Activated naive CD4-positive, alpha-beta T cell treated with Interleukin-2 at 50 U/mL for 16 hours (primary cell): ENCODE measurements at places on chromosomes 3 and 15.

DNA sequence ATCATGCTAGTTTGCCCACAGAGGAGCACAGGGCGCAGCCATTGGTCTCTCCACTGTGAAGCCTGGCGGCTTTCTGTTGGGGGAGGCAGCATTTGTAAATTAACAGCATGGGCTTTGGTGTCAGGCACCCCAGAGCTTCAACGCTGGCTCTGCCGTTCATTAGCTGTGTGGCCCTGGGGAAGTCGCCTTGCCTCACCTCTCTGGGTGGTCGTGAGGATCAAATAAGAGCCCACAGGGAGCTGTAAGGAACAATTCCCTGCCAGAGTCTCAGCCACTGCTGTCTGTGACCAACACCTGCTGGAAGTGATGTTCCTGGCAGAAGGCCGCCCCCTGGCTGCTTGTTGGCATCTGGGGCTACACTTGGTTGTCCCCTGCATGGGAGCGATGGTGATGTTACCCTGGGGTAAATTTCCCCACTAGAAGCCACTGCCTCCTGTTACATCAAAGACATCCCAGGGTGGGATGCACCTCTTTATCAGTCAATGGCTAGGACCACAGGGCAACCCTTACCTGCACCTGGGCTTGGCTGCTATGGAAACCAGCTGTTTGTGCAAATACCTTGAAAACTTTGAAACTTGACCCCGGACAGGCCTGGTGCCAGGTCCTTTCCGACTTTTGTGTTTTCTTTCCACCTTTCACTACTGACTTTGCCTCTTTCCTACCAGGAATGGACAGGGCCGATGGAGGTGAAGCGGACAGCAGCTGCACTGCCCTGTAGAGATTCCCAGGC, 36.9 kb downstream of the DNASE1L3 start:
- DNase-seq = no peak

GRCh38 chr3:161231861-161232260, 10.8 kb downstream of the NMD3 start:
- no peak for DNase-seq

- DNase-seq = no peak
Observed at GRCh38 chr3:94627689-94628088, 564.8 kb downstream of the NSUN3 start.

DNA sequence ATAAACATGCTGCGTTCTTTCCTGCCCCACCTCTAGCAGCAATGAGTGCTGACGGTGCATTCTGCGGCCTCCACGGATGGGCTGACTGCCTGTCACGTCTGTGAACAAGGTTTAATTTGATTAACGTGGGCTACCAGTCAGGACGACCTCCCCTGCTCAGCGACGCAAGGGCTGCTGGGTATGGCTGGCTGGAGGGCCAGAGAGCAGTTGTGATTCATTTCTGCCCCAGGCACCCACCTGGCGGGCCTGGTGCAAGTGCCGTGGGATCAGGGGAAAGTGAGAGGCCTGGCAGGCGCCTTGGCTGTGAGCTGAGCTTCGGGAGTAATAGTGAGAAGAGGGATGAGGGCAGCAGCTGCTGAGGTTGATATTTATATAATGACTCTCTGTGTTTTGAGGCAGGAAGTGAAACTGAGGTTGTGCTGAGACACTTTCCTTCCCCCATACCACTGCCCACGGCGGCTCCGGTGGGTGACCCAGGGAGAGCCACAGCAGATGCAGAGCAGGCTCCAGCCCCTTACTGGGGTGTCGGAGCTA, 190.4 kb upstream of the BCL6 start:
- DNase-seq = peak; percentile 55

GRCh38 chr3:79767905-79768267, at the start of gene ROBO1:
ROBO1 (minus strand) TSS chr3:79767998.
- no peak for DNase-seq

DNA sequence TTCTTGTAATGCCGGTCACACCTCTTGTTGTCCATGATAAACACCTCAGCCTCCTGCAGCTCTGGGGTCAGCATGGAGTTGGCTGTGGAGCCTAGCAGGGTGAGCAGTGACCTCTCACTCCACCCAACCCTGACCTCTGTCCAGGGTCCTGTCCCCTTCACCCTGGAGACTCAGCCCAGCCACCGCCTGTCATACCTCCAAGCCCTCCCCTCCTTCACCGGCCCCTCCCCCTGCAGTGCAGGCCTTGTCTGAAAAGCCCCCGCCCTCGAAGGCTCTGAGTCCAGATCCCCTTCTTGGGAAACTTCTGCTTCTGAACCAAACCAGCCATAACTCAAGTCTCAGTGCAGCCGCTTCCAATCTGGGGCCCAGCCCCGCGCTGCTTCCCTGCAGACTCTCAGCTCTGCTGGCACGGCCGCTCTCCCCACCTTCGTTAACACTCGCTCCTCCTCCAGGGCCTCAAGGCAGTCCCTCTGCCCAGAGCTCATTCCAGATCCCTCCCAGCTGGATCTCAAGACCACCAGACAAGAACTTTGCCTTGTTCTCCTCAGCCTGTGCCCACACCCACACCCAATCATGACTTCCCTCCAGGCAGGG, 25.4 kb upstream of the PRSS50 start:
- DNase-seq = no peak

DNA sequence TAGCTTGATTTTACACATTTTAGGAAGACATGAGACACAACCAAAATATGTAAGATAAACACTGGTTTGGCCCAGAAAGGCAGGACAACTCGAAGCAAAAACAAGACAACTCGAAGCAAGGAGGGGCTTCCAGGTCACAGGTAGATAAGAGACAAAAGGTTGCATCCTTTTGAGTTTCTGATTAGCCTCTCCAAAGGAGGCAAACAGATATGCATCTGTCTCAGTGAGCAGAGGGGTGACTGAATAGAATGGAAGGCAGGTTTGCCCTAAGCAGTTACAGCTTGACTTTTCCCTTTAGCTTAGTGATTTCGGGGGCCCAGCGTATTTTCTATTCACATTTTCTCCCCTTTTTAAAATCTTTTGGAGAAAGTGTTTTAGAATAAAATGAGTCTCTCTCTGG, 74.7 kb downstream of the GLDN start:
- no peak for DNase-seq

- no peak for DNase-seq
Observed at GRCh38 chr15:29693225-29693624, 129.0 kb downstream of the TJP1 start.

GRCh38 chr3:187296911-187297310, 5.4 kb upstream of the MASP1 start:
- no peak for DNase-seq

DNA sequence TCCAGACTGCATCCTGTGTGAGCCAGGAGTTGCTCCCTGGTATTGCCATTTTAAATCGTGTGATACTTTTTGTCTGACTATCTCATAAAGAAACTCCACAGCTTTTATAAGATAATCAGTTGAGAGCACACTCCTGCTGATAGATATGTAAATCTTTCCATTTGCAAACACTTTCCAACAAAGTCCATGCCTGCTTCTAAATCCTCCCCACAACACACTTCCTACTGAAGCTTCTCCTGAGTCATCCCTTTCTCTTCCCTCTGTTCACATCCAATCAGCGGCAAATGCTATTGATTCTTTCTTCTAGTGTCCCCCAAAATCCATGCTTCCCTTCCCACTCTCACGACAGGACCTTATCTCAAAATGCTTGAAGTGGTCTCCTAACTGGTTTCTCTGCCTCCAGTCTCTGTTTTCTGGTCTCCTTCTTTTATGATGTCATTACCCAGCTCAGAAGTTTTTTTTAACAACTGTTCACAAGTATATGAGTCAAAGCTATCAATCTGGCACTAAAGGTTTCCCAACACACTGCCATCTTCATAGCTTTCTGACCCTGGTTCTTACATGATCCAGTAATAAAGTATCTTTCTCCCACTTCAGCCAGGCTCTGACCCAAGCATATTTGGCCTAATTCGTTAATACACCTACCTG, 4.5 kb upstream of the WWTR1 start:
- DNase-seq = no peak

DNA sequence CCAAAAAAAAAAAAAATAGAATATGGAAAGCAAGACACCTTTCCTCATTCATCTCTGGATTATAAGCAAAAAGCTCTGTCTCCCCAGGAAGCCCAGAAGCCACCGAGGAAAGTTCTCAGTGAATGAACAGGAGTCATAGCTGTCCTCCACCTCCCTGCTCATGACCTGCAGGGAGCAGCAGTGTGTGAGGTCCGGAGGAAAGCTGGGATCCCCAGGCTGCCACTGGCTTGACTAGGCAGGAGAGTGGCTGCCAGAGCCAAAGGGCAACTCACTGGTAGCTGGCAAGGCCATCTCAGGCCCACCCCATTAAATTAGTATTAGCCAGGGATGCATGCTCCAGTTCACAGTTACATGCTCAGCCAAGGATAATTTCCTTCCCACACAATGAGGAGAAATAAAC, 191.6 kb upstream of the STT3B start:
- DNase-seq = no peak

DNA sequence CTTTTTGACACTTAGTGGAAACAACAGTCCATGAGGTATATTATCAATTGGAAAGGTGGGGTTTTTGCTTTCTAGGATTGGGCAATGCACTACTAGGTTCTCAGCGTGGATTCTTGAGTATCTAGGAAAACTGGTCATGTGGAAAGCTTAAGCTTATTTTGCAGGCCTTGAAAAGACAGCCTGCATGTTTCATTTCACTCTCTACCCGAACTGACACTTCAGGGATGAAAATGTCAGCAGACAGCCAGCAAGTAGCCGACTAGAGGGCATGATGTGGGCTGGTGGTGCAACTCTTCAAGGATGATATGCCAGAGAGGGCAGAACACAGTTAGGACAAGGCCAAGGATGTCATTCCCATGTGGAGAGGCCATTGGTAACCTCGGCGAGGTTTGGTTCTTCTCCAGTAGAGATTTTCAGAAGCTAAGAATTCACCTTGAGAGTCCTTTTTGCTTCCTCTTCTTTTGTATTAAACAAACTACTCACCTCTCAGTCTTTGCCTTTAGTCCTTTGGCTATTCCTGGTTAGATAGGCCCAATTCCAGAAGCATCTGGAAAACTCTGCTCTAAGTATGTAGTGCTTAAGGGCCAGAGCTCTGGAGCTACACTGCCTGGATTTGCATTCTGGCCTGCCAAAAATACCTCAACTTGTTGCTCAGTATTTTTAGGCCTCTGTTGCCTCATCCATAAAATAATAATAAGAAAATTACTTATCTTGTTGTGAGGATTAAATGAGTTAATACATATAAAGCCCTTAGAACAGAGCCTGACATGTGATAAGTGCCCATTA, 17.9 kb downstream of the LPP start:
- DNase-seq = no peak
